Stimulated activated naive B cell treated with anti-CD40 and anti-IgM and Interleukin-4, amounts not matched to agents 10 μg/mL and 1 μg/mL and 100 μg/mL, for 72 hours (primary cell): ENCODE measurements at places on chromosomes 12 and 14.
A peak's percentile ranks its signal among the peaks of the same experiment; 100 is the strongest.

- peak; percentile 28 for DNase-seq
Measured at GRCh38 chr12:100329800-100330199, 27.1 kb upstream of the SLC17A8 start.

- DNase-seq: no peak
Measured at GRCh38 chr14:77214216-77214615, 32.6 kb downstream of the TMEM63C start.

DNA sequence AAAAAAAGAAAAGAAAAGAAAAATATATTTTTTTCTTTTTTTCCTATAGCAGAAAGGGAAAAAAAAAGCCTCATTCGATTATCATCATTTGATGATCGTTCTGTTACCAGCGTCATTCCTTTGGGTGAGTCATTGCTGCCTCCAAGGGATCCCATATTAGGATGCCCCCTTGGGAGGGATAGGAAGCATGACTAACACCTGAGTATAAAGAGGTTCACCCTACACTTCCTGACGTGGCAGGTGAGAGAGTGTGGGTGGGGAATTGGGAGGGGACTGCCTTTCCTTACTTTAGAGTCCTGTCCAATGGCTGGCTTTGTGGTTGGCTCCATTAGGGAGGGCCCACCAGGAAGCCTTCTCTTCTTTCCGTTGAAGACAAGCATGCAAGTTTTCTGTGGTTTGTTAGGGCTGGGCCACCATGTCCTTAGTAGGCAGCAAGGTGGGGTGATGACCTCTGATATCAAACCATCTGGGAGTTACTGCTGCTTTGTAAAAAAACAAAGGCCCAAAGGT, 56.1 kb upstream of the FUT8 start:
- no peak for DNase-seq

GRCh38 chr14:89349171-89350008, 67.6 kb downstream of the FOXN3 start:
- DNase-seq: no peak

DNA sequence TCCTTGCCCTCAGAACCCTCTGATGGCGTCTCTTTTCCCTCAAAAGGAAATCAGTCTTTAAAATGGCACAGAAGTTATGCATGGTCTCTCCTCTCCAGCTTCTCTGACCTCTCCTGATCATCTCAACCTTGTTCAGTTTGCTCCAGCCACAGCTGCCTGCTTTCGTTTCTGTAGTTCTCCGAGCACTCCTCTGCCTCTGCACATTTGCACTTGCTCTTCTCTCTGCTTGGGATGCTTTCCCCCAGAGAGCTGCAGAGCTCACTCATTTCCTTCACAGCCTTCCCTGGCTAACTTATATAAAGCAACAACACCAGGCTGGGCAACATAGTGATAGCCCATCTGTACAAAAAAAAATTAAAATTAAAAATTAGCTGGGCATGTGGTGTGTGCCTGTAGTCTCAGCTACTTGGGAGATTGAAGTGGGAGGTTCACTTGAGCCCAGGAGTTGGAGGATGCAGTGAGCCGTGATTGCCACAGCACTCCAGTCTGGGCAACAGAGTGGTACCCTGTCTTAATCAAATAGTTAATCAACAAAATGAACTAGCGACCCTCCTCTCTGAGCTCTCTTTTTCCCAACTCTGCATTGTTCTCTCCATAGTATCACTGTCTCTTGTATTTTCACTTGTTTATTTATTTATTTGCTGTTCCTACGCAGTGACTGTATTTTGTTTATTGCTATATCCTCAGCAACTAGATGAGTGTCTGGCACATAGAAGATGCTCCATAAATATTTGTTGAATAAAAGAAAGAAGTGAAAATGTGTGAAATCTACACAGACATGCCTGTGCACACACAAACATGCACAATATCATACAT, 37.7 kb downstream of the PPFIBP1 start:
- DNase-seq: no peak

DNA sequence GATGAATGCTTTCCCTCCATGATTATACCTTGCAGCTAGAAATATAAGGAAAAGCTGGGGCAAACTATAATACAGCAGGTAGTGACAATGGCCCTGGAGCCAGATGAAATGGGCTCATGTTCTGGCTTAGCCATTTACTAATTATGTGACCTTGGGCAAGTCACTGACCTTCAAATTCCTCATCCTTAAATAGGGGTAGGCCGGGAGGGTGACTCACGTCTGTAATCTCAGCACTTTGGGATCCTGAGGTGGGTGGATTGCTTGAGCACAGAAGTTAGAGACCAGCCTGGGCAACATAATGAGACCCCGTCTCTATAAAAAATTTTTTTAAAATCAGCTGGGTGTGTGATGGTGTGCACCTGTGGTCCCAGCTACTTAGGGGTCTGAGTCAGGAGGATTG, 155.4 kb downstream of the C12orf75 start:
- no peak for DNase-seq

- no peak for DNase-seq
Measured at GRCh38 chr14:65101631-65102440, 481 bp downstream of the MAX start.

DNA sequence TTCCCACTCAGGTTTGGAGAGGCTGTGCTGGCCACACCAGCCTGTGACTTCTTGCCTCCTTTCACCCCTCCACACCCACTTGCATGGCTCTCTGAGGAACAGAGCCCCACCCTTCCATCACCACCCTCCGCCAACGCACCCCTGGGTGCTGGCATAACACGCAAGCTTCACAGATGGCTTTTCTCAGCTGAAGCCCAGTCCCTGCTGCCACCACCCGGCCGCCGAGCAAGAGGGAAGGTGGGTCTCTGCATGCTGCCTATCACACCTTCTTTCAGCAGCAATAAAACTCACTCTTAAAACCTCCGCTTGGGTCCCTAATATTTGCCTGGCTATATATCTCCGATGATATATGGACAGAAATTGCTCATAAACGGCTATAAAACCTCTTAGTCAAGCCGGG, 41.6 kb downstream of the SMUG1 start:
- no peak for DNase-seq

DNA sequence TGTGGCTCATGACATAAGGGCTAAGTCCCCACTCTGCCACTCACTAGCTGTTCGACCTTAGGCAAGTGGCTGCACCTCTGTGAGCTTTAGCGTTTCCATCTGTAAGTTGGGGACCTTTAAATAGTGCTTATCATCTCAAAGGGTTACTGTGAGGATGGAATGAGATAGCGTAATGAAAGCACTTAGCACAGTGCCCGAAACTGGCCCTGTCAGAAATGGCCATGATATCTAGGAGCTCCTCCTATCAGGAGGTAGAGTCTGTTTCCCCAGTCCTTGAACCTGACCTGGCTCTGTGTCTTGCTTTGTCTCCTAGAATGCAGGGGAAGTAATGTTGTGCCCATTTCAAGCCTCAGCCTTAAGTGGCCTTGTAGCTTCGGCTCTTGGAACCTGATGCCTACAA, 211.0 kb downstream of the RBM19 start:
- DNase-seq: no peak

- no peak for DNase-seq
Measured at GRCh38 chr14:32428875-32429274, 99.8 kb downstream of the AKAP6 start.

DNA sequence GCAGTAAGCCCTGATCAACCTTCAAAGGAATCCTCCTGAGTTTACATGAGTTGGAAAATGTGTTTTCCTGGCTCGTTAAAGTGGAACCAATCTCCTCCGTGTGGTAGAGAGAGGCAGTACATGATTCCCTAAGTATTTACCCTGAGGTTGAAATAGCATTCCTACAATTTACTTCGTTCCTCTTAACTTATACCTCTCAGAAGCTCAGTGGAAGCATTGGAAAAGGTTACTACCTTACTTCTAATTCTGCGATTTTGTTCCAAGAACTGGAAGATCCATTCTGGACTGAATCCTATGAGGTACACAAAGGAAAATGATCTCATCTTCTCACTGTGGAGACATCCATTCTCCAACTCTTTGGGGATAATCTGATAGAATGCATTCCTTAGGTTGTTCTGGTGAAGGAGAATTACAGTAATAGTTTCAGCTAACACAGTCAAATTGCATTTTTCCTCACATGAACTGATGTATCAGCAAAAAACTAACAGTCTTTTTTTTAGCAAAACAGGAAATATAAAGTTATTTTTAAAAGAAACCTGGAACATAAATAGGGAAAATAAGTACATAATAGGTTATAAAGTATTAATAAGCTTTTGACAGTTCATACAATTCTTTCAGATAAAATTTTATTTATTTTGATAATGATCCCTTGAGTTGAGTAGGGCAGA, 475.6 kb downstream of the PDZRN4 start:
- DNase-seq: no peak

GRCh38 chr12:120167529-120168095, 26.9 kb downstream of the GCN1 start:
- DNase-seq: no peak

DNA sequence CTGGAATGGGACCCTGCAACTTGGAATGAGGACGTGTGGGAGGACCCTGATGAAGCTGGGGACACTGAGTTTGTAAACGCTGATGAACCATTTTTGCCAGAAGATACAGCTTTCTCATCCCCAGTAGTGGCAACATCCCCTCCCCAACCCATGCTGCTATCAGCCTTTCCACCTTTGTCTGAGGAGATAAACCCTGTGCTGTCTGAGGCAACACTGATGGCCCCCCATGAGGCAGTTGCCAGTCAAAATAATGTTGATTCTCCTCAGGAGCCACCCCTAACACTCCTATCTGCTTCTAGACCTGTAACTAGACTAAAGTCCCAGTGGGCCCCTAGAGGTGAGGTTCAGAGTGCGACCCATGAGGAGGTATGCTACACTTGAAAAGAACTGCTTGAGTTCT, 7.5 kb upstream of the RNASE9 start:
- no peak for DNase-seq

DNA sequence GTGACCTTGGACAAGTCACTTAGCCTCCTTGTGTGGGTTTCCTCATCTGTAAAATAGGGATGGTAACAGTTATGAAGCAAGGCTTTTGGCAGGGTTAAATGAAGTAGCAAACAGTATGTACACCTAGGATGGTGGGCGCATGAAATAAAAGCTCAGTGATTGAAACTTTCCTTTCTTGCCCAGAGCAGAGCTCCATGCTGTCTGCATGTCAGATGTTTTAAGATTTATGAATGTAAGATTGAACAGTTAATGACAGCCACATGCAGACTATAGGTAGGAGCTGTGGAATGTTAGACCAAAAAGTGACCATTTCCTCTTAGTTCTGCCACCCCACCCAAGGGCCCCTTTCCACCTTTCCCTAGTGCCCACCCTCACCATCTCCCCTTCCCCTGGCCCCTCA, 12.1 kb downstream of the ITGB7 start:
- no peak for DNase-seq

- peak; percentile 58 for DNase-seq
Measured at GRCh38 chr14:105197211-105197641, 16.1 kb upstream of the NUDT14 start.

GRCh38 chr12:63869656-63870055, 25.2 kb downstream of the SRGAP1 start:
- no peak for DNase-seq

DNA sequence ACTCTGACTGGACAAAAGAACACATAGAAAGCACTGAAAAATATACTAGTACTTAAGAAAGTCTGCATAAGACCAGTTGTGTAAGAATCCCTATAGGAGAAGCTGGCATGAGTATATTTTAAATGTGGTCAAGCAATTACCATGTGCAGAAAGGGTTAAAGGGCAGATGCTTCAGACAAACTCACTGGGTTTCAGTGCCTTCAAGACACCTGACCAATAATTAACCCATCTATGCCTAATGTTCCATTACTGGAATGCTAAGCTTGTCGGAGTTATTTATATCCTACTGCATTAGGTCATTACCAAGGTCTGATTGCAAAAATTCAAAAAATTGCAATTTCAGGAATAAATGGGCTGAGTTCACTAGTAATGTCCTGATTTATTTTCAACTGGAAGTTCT, 41.3 kb downstream of the HNRNPC start:
- DNase-seq: no peak

DNA sequence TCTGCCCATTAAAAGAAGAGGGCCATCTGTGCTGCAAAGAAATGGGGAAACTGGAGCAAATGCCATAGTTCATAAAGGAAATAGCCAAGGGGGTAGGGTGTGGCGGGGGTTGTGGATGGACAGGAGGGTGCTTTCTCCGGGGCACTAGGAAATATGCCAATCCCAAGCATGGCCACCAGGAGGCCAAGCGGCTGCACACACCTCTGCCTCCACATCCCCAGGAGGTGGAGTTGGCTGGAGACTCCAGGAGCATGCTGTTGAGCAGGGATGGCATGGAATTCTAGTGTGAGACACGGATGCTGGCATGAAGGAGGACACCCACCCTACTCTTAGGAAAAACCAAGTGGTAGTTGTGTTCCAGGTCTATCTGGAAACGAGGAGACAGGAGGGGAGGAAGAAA, 25.2 kb downstream of the NID2 start:
- peak; percentile 6 for DNase-seq

- no peak for DNase-seq
Measured at GRCh38 chr12:91921555-91921954, 224.1 kb downstream of the BTG1 start.

DNA sequence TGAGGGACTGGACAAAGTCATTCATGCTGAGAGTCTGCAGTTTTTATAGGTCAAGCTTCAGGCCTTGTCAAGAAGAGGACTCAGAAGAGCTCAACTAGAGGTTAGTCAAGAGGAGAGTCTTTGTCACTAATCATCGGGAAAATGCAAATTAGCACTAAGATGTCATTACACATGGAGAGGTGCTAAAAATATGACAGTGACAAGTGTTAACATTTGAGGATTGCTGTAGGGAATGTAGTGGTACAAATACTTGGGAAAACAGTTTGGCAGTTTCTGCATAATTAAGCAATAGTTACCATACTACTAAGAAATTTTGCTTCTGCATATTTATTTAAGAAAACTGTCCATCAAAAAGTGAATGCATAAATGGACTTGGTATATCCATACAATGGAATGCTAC, 60.9 kb upstream of the CSRP2 start:
- DNase-seq: no peak

GRCh38 chr12:70784042-70784668, 136.4 kb downstream of the PTPRR start:
- no peak for DNase-seq

GRCh38 chr14:72111911-72112310, 179.7 kb downstream of the RGS6 start:
- DNase-seq: no peak

GRCh38 chr12:111766608-111767361, at the start of gene ALDH2:
Gene ALDH2 (plus strand): TSS chr12:111766933. CDS start chr12:111766983, 50 bp downstream.
- DNase-seq: no peak

- no peak for DNase-seq
Measured at GRCh38 chr12:6214633-6215032, 14.4 kb downstream of the CD9 start.

GRCh38 chr14:25011095-25011494, 38.9 kb downstream of the STXBP6 start:
- DNase-seq: no peak

GRCh38 chr14:101200008-101200649, 296.6 kb upstream of the RTL1 start:
- DNase-seq: no peak

GRCh38 chr12:93010461-93010860, 81.4 kb upstream of the EEA1 start:
- no peak for DNase-seq

DNA sequence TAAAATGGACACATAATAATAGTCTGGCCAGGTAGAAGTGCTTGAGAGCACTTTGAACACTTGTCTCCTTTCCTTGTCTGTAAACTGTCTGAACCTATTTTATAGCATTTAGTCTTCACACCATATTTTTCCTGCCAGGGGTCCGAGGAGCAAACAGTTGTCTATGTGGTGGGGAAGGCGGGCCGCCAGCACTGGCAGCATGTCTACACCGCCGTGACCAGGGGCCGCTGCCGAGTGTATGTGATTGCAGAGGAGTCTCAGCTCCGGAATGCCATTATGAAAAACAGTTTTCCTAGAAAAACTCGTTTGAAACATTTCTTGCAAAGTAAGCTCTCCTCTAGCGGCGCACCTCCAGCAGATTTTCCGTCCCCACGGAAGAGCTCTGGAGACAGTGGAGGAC, 28.7 kb downstream of the HELB start:
- no peak for DNase-seq
